AG09319 (cell line): ENCODE measurements at places on chromosomes 1 and 21.

DNA sequence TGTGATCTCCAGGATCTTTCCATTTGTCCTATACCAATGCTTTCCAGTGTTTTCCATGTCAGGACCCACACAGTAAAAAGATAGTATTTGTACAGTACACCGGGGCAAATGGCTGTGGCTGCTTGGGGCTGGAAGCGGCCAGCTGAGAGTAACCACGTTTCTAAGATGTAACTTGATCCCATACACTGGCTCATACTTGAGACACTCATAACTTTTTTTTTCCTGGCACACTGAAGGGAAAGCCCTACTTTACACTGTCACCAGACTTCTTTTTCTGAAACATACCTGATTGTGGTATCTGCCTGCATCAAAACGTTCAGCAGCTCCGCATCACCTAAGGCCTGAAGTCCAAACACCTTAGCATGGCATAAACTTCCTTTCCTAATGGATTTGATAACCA, 21.6 kb downstream of the VPS13D start:
- no peak for DNase-seq

GRCh38 chr1:15303935-15304334, 56.9 kb downstream of the FHAD1 start:
- no peak for DNase-seq

GRCh38 chr1:56916630-56917029, 49.2 kb downstream of the C8B start:
- DNase-seq = no peak

DNA sequence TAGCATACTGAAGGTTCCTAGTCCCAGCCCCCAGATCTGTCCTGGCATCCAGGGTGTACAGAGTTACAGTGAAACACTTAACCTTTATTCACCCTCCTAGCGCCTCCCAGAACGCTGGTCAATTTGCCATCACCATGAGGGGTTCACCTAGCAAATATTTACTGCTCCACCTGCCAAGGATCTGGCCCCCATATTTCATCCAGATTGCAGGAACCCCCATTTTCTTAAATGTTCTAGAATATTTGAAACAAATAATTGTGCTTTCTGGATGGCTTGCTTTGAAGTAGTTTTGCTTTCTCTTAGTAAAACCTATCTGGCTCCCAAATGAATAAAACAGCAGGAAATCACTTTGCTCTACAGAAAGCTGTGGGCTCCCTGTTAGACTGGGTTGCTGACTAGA, 37.7 kb downstream of the KCNN3 start:
- no peak for DNase-seq

DNA sequence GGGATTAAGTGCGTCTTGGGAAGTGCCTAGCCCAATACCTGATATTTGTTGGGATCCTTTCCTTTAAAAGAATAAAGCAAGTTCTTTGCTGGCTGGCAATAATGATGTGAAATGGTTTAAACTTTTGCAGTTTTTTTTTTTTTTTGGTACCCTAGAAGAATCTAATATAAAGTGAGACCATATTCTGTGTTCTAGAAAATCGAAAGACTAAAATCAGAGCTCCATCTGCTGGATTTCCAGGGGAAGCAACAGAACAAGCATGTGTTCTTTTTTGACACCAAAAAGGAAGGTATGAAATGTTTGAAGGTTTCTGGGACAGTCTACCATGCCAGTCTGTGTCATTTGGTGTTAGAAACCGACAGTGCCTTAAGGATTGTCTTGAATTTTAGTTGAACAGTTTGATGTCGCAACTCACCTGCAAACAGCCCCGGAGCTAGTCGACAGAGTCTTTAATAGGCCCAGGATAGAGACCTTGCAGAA, 6.4 kb downstream of the UTP11 start:
- DNase-seq = no peak

DNA sequence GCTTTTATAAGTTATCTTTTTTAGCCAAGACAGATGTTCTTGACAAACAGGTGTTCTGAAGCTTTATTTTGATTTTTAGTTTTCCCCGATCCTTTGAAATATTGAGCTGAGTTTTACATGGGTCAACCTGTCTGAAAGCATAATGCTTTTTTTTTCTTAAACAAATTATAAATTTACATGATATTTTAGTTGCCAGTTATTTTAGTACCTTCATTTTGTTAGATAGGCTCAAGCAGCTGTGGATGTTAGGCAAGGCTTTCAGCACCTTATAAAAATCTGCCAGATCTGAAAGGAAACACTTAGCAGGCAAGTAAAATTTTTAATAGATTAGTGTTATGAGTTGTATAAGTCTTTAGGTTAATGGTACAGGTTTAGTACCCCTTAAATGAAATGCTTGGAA, 33.7 kb downstream of the ATF6 start:
- no peak for DNase-seq

DNA sequence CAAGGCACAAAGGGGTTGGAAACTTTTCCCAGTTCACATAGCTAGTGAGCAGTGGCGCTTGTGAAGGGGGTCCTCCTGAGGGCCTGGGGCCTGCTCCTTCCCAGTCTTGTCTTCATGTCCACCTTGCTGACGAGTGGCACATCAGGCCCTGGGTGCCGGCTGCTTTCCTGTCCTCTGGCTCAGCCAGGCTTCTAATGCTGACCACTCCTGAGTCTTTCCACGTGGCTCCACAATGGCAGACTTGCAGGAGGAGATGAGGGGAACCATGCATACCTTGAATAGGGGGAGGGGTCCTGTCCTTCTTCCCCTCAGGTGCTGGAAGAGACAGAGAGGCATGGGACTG, 38.7 kb downstream of the MAPKAPK2 start:
- no peak for DNase-seq

DNA sequence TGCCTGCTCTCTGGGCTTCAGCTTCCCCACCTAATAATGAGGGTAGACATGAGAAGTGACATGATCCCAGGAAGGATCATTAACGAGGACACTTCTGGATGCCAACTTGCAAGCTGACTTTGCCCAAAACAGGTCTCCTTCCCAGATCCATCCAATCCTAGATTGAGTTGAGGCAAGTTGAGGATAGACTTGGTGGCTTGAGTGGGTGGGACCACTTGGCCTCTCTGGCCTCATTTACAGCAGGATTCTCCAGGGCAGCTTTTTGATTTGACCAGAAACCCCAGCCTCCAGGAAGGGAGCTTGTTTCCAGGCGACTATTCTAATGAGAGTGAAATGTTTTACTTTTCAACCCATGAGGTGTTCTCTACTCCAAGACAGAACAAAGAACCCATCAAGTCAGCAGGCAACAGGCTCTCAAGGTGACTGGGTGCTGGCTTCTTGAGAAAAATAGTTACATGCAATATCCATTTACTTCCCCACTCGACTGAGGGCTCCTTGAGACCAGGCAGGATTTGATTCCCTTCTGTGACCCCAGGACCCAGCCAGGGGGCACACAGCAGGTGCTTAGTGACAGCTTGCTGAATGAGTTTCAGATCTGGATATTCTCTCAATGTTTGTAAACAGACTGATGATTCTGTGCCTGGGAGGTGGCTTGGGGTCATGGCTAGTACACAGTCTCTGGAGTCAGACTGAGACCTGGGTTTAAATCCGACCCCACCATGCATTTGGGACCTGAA, 128.2 kb downstream of the DMRTB1 start:
- no peak for DNase-seq

GRCh38 chr1:244065063-244065793, 14.1 kb downstream of the ZBTB18 start:
- DNase-seq = no peak

GRCh38 chr1:61158591-61158990, 76.2 kb downstream of the NFIA start:
- DNase-seq = no peak

- DNase-seq = no peak
Observed at GRCh38 chr21:43270800-43271301, 102.0 kb downstream of the CRYAA start.

DNA sequence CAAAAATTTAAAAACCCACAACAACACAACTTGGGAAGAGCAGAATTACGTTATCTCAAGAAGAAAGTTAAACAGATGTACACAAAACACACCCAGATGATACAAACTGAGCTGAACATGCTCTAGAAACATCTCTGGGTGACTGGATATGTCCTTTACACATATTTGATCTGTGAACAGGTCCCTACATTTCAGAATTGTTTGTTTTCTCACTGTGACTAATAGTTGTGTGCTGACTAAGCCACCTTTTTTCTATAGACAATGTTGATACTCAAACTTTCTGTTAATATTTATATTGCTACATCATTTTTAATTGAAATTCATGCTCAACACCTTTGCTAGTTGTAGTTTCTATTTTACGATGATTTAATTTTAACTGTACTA, 1.0 kb upstream of the F11R start:
- DNase-seq = no peak

DNA sequence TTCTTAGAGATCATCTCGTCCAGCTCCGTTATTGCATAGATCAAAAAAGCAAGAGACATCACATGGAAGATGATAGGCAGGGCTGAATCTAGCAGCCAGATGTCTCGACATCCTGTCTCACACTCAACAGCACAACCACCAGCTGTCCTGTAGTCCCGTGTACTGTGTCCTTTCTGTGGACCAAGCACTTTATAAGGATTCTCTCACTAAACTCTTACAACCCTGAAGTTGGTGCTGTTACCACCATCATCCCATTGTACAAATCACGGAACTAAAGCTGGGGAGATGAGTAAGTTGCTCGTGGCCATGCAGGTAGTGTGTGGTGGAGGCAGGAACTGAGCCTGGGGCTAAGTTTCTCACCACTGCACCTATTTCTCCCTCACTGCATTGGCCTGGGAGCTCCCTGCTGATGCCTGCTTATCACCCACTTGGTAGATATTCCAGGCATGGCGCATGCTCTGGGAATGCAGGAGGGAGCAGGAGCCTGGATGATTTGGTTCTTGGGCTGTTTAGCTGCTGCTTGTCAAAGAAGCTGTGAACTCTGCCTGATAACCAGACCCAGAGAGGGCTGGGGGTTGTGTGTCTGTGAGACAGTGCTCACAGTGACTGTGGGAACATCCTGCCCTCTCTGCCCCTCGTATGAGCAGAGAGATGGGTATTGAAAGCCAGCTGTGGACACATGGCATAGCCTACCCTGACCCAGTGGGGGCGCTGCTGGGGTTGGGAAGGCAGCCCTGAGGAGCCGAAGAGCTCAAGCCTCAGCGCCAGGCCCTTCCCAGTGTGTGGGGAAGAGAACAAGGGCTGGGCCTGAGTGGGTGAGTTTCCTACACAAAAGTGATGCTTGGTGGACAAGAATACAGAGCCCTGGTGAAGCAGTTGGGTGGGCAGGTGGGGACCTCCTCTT, 13.6 kb downstream of the PPFIA4 start:
- DNase-seq = no peak

- DNase-seq = no peak
Observed at GRCh38 chr1:153685544-153686340, 7.3 kb downstream of the NPR1 start.

DNA sequence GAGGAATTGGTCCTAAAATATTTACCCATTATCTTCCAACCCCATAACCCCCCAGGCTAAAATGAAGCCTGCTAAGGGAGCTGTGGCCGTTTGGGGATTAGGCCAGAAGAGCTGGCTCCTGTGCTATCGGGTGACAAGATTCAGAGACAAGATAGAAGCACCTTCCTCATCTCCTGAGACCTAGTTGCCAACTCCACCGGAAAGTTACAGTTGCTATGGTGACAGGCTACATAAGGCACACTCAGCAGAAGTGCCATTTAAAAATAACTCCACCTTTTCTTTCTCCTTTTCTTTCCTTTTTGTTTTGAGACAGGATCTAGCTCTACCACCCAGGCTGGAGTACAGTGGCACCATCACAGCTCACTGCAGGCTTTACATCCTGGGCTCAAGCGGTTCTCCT, 43.6 kb upstream of the ROR1 start:
- DNase-seq = no peak

- DNase-seq = no peak
Observed at GRCh38 chr1:167439301-167439988, 78.9 kb downstream of the CD247 start.

DNA sequence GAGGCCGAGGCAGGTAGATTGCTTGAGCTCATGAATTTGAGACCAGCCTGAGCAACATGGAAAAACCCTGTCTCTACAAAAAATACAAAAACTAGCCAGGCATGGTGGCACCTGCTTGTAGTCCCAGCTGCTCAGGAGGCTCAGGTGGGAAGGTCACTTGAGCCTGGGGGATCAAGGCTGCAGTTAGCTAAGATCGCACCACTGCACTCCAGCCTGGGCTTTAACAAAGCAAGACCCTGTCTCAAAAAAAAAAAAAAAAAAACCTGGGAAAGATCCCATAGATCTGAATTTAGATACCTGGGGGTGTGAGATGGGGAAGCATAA, 32.9 kb downstream of the NIBAN1 start:
- no peak for DNase-seq

DNA sequence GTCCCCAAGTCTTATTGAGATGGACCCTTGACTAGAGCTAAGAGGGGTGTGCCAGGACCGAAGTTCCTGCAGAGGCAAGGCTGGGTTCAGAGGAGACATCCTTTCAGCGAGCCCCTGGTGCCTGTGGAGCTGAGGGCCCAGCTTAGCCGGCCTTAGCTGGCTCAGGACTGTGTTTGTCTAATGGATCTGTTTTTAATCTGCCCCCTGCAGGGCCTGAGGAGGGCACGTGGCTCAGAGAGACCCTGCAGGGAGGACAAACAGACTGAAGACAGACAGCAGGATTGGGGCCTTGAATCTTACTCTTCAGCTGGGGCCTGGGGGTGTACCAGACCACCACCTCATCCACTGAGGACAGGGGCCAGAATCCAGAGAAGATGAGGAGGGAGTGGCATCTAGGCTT, 1.6 kb downstream of the CRABP2 start:
- DNase-seq = no peak
